ENCODE measurements at places on chromosomes 7 and 10.
A peak's percentile ranks its signal among the peaks of the same experiment; 100 is the strongest.

- DNase-seq = no peak
These were observed 129.2 kb downstream of the DYNC2I1 start for GRCh38 chr7:158985583-158985982.

DNA sequence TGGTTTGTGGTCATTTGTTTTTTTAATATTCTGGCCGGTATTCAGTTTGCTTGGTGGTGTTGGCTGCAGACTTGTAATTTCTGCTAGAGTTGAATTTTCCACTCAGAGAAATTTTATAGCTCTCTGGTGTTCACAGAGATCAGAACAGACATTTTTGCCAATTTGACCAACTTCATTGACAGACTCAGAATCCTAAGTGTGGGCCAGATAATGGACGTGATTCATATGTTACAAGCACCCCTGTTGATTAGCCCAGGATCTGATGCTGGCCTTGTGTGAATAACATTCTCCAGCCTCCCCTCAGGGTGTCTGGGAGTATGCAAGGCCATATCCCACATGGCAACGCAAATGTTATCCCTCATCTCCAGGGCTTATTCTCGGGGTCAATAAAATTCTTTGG is 283.8 kb downstream of the C7orf25 start:
- no peak for DNase-seq

DNA sequence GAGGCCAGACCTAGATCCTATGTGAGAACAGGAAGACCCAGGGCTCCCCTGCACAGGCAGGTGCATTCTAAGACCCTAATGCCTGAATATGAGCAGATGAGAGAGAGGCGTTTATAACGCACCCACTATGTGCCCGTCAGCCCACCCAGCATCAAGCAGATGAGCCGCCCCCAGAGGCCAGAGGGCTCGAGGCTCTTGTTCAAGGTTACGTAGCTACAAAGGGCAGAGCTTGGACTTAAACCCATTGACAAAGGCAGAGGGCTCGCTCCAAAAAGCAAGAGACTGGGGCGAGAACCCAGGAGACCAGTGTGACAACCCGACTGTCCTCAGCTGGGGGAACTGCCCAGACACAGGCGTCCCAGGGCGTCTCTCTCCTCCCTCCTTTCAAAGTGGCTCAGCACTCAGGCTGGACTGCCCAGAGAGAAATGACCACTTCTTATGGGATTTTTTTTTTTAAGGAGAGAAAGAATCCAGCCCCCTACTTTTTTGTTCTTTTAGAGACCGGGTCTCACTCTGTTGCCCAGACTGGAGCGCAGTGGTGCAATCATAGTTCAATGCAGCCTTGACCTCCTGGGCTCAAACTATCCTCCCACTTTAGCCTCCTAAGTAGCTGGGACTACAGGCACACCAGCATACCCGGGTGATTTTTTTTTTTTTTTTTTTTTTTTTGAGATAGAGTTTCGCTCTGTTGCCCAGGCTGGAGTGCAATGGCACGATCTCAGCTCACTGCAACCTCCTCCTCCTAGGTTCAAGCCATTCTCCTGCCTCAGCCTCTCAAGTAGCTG is 40.1 kb downstream of the TNRC18 start:
- DNase-seq = no peak

- DNase-seq = no peak
These were observed 97.6 kb downstream of the PTN start for GRCh38 chr7:137245890-137246289.

DNA sequence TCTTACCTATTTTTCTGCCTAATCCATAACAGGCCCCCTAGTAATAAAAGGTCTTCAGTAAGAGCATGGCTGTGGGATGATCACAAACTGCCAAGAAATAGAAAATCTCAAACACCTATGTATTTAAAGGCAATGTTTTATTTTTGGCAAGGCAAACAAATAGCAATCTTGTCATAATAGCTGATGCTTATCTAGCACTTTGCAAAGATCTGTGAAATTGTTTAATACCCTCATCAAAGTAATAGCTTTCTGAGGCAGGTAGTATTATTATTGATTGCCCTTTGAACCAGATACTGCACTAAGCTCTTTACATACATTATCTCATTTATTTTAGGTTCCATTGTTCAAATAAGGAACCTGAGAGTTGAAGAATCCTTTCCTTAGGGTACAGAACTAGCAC is 1.6 kb upstream of the CADPS2 start:
- no peak for DNase-seq

GRCh38 chr7:19834566-19834965 is 61.1 kb upstream of the TMEM196 start:
- DNase-seq = no peak

- no peak for DNase-seq
These were observed 38.4 kb upstream of the PLXDC2 start for GRCh38 chr10:19777806-19778205.

GRCh38 chr7:111561654-111561903 is 713 bp downstream of the IMMP2L start:
- no peak for DNase-seq

DNA sequence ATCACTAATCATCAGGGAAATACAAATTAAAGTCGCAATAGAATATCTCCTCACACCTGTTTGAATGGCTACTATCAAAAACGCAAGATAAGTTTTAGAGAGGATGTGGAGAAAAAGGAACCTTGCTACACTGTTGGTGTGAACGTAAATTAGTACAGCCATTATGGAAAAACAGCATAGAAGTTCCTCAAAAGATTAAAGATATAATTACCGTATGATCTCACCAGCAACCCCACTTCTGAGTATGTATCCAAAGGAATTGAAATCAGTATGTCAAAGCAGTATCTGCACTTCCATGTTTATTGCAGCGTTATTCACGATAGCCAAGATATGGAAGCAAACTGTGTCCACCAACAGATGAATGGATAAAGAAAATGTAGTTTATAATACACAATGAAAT is 164.4 kb downstream of the ZNF365 start:
- DNase-seq = no peak

DNA sequence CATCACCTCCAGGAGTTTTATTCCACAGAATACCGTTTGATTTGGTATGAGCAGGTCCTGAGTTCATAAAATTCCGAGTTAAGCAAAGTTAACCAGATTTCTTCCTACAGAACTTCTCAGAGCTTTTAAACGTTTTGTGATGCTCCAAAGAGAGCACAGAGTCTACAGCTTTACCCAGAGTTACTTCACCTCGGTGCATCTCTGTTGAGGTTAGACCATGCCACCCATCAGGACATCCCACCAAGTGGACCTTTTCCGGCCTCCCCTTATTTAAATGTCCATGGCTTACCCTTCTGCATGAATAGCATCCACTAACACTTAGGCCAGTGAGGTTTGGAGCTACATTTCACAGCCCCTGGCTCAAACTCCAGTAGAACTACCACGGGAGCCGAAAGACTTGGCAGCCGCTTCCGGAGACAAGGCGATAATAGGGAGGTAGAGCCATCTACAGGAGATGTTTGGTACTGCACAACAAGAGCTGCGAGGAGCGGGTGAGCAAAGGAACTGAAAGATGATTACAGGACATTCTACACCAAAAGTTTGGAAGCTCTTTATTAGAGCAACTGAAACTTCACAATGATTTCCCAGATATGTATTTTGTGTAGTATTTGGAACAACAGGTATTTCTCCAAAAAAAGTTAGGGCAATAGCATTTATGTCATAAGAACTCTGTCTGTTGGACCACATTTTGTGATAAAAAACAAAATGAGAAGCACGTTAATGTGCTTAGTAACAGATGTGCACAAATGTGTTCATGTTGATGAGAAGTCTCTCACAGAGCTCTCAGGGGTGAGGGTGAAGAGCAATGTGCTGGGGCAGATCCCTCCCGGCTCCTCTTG is 174.7 kb downstream of the HERPUD2 start:
- no peak for DNase-seq

DNA sequence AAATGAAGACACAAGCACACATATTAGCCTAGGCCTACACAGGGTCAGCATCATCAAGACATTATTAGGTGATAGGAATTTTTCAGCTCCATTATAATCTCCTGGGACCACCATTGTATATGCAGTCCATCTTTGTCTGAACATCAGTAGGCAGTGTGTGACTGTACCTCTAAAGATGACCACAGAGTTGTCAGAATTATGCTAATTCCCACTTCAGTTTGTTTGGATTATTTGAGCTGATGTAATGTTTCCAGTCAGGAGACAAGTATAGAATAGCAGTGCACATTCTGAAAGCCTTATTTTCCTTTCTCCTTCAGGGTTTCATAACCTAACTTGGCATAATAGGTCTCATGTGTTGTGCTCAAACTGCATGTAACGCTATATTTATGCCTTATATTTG is 306.4 kb downstream of the NXPH1 start:
- DNase-seq = no peak

GRCh38 chr10:8183241-8183704 is 128.8 kb downstream of the GATA3 start:
- DNase-seq = no peak

GRCh38 chr10:101292194-101293006 is 61.6 kb upstream of the BTRC start:
- DNase-seq = peak; percentile 29
